Type B pancreatic cell (in vitro differentiated cells): ENCODE measurements at places on chromosomes 6 and 20.

GRCh38 chr6:158323561-158323958, 11.3 kb downstream of the TULP4 start:
- no peak overlapping the region for H3K27ac ChIP-seq
- DNase-seq = no peak
- peaks cover 22% of the 10 kb centered on the region for H3K4me1 ChIP-seq
- H3K4me3 ChIP-seq = no peak overlapping the region
- H3K36me3 ChIP-seq = peaks cover 42% of the 10 kb centered on the region

DNA sequence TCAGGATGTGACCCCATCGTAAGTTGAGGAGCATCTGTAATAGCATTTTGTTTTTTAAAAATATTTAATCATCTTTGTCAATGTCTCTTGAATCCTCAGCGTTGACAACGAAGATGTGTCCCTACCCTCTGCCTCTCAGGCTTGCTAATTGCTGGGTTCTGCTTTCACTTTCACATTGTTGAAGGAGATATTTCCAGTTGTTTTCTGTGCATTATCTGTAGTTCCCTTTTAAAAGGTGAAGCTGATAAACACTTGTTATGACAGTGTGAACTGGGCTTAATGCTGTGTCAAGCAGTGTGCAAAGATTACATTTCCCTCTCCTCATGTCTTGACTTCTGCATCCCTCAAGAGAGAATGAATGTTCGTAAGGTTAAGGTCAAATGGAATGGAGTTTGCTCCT, 54.9 kb downstream of the CSE1L start:
- peaks cover 48% of the 10 kb centered on the region for H3K36me3 ChIP-seq
- no peak overlapping the region for H3K4me3 ChIP-seq
- H3K4me1 ChIP-seq = no peaks in the 10 kb centered on the region
- H3K27ac ChIP-seq = peak overlapping the region; percentile 40
- DNase-seq = no peak
- no peaks in the 10 kb centered on the region for H3K27me3 ChIP-seq

GRCh38 chr6:53104916-53105315, 39.7 kb downstream of the FBXO9 start:
- no peak overlapping the region for H3K27ac ChIP-seq
- no peak for DNase-seq
- H3K27me3 ChIP-seq = no peaks in the 10 kb centered on the region
- no peak overlapping the region for H3K4me3 ChIP-seq

- H3K4me1 ChIP-seq = peaks cover 29% of the 10 kb centered on the region
- peak overlapping the region; percentile 95 for H3K27ac ChIP-seq
- H3K27me3 ChIP-seq = no peaks in the 10 kb centered on the region
- H3K4me3 ChIP-seq = peak overlapping the region; percentile 70
- DNase-seq = no peak
Measured at GRCh38 chr20:51104960-51105920, 82.3 kb upstream of the KCNG1 start.

GRCh38 chr6:20205722-20206161, 6.5 kb downstream of the MBOAT1 start:
- H3K36me3 ChIP-seq = peaks cover 8% of the 10 kb centered on the region
- DNase-seq = no peak
- peaks cover 45% of the 10 kb centered on the region for H3K4me1 ChIP-seq

DNA sequence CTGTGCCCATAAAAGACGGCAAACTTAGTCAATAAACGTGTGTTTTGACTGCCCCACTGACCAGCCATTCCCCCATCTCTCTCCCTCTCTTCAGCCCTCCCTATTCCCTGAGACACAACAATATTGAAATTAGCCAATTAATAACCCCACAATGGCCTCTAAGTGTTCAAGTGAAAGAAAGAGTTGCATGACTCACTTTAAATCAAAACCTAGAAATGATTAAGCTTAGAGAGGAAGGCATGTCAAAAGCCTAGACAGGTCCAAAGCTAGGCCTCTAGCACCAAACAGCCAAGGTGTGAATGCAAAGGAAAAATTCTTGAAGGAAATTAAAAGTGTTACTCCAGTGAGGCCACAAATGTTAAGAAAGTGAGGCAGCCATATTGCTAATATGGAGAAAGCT, 261.6 kb upstream of the TBX18 start:
- no peak for DNase-seq
- H3K27ac ChIP-seq = no peak overlapping the region
- H3K27me3 ChIP-seq = no peaks in the 10 kb centered on the region
- H3K4me3 ChIP-seq = no peak overlapping the region

- H3K4me3 ChIP-seq = no peak overlapping the region
- DNase-seq = no peak
- no peaks in the 10 kb centered on the region for H3K36me3 ChIP-seq
Measured at GRCh38 chr6:146847426-146847825, 248.7 kb downstream of the ADGB start.

- no peaks in the 10 kb centered on the region for H3K4me1 ChIP-seq
- H3K27me3 ChIP-seq = no peaks in the 10 kb centered on the region
- no peak for DNase-seq
- H3K27ac ChIP-seq = no peak overlapping the region
Measured at GRCh38 chr6:33557376-33557775, 22.7 kb downstream of the BAK1 start.

- H3K27ac ChIP-seq = no peak overlapping the region
- no peaks in the 10 kb centered on the region for H3K4me1 ChIP-seq
- no peaks in the 10 kb centered on the region for H3K27me3 ChIP-seq
- no peak for DNase-seq
- H3K36me3 ChIP-seq = no peaks in the 10 kb centered on the region
- no peak overlapping the region for H3K4me3 ChIP-seq
Measured at GRCh38 chr6:56775498-56776166, 132.9 kb upstream of the DST start.

GRCh38 chr20:33362898-33363297, 38.4 kb downstream of the CDK5RAP1 start:
- peaks cover 39% of the 10 kb centered on the region for H3K36me3 ChIP-seq
- H3K27ac ChIP-seq = no peak overlapping the region
- no peaks in the 10 kb centered on the region for H3K4me1 ChIP-seq
- H3K27me3 ChIP-seq = no peaks in the 10 kb centered on the region

- no peak overlapping the region for H3K27ac ChIP-seq
- H3K27me3 ChIP-seq = no peaks in the 10 kb centered on the region
- H3K36me3 ChIP-seq = no peaks in the 10 kb centered on the region
- no peak for DNase-seq
Measured at GRCh38 chr6:2799936-2800527, 34.8 kb downstream of the WRNIP1 start.

DNA sequence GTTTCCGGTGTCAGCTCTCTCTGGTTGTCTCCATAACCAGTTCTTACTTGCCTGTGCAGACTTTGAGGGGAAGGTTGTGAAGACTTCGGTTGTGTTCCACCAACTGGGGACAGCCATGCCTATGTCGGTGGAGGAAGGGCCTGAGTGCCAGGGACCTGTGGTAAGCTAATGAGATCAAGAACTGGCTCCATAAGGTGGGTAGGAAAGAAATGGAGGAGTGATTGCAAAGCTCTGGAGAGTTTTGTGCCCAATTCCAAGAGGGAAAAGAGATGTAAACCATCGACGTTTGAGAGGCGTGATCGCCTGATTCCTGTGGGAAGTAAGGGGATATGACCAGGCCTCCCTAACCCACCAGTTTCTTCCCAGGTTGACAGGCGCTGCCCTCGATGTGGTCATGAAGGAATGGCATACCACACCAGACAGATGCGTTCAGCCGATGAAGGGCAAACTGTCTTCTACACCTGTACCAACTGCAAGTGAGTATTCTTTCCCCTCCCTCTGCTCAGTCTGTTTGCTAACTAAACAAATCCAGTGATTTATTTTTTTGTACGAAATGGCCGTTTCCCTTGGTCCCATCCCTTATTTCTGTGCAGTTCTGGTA, 893 bp downstream of the POLR1H start:
- H3K27me3 ChIP-seq = no peaks in the 10 kb centered on the region
- H3K4me3 ChIP-seq = peak overlapping the region; percentile 99
- H3K36me3 ChIP-seq = peaks cover 7% of the 10 kb centered on the region
- peaks cover 33% of the 10 kb centered on the region for H3K4me1 ChIP-seq
- peak overlapping the region; percentile 98 for H3K27ac ChIP-seq
- no peak for DNase-seq

- peaks cover 22% of the 10 kb centered on the region for H3K4me1 ChIP-seq
- no peaks in the 10 kb centered on the region for H3K27me3 ChIP-seq
- H3K4me3 ChIP-seq = no peak overlapping the region
- no peaks in the 10 kb centered on the region for H3K36me3 ChIP-seq
- H3K27ac ChIP-seq = no peak overlapping the region
- DNase-seq = no peak
Measured at GRCh38 chr6:26215585-26216358, 128.5 kb downstream of the HFE start.

GRCh38 chr20:33423141-33423834, 20.3 kb downstream of the SNTA1 start:
- H3K4me3 ChIP-seq = no peak overlapping the region
- H3K27ac ChIP-seq = no peak overlapping the region
- no peak for DNase-seq

- DNase-seq = no peak
- no peak overlapping the region for H3K4me3 ChIP-seq
- peaks cover 16% of the 10 kb centered on the region for H3K4me1 ChIP-seq
- H3K36me3 ChIP-seq = peaks cover 47% of the 10 kb centered on the region
- peak overlapping the region; percentile 79 for H3K27ac ChIP-seq
Measured at GRCh38 chr6:158785036-158785435, 34.1 kb downstream of the EZR start.

DNA sequence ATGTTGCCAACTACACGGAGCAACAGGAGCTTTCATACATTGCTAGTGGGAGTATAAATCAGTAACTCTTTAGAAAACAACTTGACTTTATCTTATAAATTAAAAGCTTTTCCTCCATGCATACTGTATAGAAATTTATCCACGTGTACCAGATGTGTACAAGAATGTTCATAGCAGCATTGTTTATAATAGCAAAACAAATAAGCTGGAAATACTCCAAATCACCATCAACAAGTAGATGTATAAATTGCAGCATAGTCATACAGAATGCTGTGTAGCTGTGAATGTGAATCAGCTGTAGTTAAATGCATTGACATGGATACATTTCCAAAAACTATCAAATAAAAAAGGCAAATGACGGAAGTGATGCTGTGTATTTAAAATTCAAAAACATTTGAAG, 6.0 kb downstream of the PSMF1 start:
- no peak overlapping the region for H3K27ac ChIP-seq
- H3K4me1 ChIP-seq = peaks cover 38% of the 10 kb centered on the region
- H3K27me3 ChIP-seq = no peaks in the 10 kb centered on the region
- DNase-seq = no peak

DNA sequence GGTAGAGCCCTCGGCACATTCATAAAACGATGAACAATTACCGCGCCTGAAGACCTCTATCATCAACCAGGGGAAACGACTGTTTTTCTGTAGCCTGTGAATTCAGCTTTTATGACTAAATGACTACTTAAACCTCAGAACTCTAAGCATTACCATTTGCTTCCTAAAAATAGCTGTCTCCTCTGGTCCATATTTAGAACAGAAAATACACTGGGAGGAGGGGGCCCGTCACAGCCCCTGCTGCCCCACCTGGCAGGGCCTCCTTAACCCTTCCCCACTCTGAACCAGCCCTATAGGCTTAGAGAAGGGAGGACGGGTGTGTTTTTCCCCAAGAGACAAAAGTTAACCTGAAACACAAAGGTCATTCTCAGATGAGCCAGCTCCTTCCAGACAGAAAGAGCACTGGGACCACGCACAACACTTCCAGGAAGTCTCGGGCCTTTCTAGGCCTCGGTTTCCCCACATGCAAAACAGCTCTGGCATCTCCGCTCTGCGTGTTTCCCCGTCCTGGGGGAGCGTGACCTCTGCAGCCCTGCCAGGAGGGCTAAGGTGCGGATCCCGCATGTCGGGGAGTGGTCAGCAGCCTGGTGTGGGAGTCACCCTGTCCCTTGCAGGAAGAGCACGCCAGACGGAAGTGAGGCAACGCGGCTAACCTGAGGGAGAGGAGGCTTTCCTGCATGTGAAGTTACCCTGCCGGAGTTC, 193.9 kb downstream of the DLL1 start:
- no peak overlapping the region for H3K27ac ChIP-seq
- DNase-seq = peak; percentile 66
- H3K4me1 ChIP-seq = peaks cover 19% of the 10 kb centered on the region

DNA sequence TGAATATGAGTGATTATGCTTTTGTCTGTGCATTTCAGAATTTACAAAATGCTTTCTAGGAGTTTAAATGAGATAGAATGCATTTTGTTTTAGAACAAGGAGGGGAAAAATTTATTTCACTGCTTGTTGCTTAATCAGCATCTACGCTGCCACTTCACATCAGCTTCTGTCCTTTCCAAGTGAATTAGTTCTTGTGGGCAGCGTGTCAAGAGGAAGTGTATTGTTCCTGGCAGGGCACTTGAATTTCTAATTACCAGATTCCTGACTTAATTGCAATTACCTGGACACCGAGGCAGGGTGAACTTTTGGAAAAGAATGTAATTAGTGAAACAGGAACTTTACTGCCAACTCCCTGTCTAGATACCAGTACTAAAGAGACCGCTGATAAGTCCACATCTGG, 263.5 kb downstream of the TMEM242 start:
- no peak overlapping the region for H3K4me3 ChIP-seq
- DNase-seq = no peak
- H3K36me3 ChIP-seq = peaks cover 16% of the 10 kb centered on the region
- H3K27me3 ChIP-seq = no peaks in the 10 kb centered on the region

DNA sequence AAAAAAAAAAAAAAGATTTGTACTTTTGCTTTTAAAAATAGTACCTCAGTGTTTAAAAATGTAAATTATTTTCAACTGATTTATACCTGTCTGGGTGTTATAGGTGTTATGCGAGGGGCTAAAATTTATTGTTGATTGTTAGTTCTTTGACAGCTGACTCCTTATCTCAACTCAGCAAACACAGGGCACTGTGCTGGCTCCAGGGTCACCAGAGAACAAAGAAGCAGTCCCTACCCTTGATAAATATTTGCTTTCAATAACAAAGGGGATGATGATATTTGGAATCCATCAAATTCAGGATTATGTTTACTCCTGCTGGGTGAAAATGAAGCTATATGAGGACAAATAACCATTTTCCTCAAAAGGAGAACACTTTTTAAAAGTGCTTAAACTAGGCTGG, 34.2 kb upstream of the KAT14 start:
- no peak for DNase-seq
- no peak overlapping the region for H3K27ac ChIP-seq
- H3K4me1 ChIP-seq = no peaks in the 10 kb centered on the region
- peaks cover 14% of the 10 kb centered on the region for H3K27me3 ChIP-seq
- no peak overlapping the region for H3K4me3 ChIP-seq
- H3K36me3 ChIP-seq = no peaks in the 10 kb centered on the region

- peaks cover 5% of the 10 kb centered on the region for H3K4me1 ChIP-seq
- no peaks in the 10 kb centered on the region for H3K27me3 ChIP-seq
- H3K27ac ChIP-seq = no peak overlapping the region
- H3K36me3 ChIP-seq = no peaks in the 10 kb centered on the region
- no peak overlapping the region for H3K4me3 ChIP-seq
- DNase-seq = no peak
Measured at GRCh38 chr6:126661646-126662045, 321.7 kb downstream of the CENPW start.
